ENCODE measurements at places on chromosomes 13 and 19.

DNA sequence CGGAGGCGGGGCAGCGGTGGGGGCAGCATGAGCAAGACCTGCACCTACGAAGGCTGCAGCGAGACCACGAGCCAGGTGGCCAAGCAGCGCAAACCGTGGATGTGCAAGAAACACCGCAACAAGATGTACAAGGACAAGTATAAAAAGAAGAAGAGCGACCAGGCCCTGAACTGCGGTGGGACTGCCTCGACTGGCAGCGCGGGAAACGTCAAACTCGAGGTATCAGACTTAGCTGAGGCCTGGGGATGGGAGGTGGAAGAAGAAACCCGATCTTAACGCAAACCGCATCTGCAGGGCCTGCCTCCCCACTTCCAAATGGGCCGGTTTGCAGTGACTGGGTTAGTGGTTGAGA is 693 bp downstream of the RFXAP start:
- no peak for DNase-seq

DNA sequence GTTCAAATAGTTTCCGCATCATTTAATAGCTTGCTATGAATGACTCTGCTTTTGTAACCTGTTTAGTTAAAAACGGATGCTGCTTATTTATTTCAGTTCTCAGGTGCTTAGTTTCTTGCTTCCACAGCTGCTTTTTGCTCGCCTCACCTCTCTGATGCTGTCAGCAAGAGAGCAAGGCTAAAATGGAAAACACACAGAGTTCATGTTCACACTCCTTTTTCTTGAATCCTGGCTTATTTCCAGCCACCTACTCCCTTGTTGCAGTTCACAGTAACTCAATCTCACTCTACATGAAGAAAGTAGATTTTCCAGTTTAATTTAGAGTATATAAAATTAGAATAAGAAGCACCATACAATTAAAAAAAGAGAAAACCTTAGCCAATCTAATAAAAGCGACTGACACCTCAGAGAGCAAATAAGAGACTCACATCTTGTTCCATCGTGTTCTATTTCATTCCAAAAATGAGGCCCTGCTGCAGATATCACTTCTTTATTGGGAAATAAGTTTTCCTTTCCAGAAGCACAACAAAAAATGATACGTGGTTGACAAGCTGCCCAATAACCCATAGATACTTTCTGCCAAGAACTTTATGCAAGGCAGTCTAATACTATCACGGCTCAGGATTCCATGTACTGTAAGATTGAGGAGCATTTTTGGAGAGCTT is 326.1 kb upstream of the SLITRK1 start:
- DNase-seq, result no peak

DNA sequence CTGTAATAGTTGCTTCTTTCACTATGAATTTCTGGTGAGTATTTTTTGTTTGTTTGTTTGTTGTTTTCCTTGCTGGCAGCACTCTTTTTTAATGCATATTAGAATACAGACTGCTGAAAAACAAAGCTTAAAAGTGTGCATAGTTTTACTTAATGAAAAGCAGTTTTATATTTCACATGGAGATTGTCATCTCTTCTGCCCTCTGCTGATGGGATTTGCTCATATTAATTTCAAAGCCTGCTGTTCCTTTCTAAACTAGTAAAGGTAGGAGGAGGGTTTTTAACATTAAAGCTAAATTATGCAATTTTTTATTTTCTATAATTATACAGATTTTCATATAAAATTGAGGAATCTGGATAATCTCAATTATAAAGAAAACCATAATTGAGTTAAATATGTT is 692.6 kb upstream of the SLITRK1 start:
- no peak for DNase-seq

DNA sequence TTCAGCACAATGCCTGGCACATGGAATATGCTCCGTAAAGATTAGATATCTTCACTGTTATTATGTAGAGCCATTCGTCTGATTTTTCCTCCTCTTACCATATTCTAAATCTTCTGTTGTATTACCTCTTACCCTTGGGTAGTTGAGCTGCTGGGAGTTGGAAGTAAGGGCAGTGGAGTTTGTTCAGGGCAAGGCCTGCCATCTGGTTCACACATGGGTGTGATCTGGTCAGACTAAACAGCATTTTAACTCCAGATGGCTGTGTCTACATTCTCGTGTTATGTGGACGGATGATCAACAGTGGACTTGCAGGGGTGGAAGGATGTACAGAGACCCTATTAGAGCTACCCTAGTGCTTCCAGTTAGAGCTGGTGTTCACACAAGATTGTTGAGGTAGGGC is 164.9 kb downstream of the ZIC5 start:
- DNase-seq, result no peak
